HTR-8/SVneo (cell line): ENCODE measurements at places on chromosomes 1 and 21.

GRCh38 chr1:76073481-76073880, 1.1 kb upstream of the ST6GALNAC3 start:
- no peak for DNase-seq

GRCh38 chr21:43744725-43745124, 25.8 kb downstream of the PDXK start:
- DNase-seq = no peak

DNA sequence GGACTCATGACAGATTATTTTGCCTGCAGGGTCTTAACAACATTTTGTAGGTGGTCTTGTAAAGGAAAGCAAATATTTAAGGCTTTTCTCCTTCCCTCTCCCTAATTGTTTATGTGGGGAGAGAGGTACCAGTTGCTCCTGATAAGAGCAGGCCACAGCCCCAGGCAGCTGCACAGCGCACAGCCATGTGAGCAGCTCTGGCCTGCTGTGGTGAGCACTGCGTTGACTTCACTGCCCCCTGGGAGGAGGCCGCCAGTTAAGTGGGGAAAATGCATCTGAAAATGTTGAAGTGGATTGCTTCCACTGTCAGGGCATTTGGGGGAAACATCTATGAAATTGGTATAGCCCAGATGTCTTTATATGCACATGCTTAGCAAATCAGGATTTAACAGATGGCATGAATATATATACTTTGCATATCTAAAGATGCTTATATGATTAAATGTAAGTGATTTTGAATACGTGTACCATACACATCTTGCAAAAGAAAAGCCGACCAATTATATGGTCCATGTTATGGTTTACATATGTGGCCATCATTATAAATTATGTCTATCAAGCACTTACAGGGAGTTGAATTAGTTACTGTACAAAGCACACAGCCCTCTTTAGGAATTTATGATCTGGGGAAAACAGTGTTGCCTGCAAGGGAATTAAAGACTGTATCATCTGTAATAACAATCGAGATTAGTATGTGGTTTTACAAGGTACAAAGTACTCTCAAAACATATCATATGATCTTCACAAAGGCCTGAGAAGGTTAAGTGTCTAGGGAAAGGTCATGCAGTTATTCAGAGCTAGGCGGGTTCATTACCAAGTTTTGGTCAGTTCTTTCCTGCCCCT, 132.1 kb downstream of the RHOU start:
- DNase-seq = no peak

DNA sequence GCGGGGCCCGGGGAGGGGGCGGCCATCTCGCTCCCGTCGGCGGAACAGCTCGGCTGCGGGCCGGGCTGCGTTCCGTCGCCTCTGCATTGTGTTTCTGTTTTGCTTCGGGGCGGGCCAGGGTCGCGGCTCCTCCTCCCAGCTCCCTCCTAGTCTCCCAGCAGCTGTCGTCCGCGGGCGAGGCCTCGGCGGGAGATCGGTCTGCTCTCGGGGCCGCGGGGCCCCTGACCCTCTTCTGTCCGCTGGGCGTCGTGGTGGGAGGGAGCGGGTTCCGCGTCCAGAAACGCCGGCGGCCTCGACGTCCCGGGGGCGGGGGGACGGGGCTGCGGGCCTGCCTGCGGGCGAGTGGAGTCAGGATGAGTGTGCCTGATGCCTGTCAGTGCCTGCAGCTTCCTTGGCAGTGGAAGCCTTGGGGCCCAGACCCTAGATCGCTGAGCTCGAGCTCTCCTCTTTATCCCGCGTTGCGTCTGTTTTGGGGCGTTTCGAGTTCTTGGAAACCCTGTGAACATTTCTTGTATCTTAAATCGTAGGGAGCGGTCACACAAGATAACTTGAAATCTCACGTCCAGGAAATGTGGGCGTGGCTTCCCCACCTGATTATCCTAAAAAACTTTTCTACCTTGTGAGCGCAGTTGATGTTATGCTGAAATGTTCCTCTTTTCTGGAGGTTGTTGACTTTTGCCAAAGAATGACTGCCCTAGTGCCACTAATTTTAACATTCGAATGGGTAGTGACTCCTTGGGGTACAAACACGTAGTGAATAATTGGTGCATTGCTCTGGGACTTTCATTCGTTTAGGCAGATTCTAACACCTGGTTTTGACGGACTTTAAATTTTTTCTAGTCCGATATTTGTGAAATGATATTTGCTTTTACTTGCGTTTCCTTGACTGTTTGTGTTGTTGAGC, 676 bp downstream of the MORC3 start:
- peak; percentile 51 for DNase-seq

GRCh38 chr1:43540653-43541071, 10.0 kb downstream of the PTPRF start:
- DNase-seq = no peak

GRCh38 chr1:167483790-167484189, 34.5 kb downstream of the CD247 start:
- DNase-seq = no peak

DNA sequence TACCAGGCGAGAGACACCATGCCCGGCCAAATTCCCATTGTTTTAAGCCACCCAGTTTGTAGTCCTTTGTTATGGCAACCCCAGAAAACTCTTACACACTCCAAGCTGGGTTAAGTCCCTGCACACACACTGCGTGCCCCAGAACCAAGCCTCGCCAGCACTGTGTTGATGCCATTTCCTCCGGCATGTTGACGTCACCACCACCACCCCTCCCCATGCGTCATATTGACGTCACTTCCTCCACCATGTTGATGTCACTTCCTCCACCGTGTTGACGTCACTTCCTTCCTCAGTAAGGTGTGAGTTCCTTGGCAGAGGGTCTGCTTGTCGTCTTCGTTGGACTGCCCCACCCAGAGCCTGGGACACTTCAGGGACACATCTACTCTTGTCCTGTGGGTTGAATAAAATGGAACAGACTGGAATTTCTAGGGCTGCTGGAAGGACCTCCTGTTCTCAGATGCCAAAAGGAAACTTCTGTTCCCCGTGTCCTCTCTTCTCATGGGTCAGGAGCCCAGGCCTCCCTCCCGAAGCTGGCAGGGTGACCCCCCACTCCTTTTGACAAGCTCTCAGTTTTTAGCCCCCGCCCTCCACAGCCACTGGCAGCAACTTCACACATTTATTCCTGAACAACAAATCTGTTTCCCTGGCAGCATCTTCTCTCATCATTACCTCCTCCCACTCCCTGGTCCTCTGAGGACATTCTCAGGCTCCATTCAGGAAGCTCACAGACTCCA, 643.3 kb downstream of the NPHP4 start:
- DNase-seq = no peak

DNA sequence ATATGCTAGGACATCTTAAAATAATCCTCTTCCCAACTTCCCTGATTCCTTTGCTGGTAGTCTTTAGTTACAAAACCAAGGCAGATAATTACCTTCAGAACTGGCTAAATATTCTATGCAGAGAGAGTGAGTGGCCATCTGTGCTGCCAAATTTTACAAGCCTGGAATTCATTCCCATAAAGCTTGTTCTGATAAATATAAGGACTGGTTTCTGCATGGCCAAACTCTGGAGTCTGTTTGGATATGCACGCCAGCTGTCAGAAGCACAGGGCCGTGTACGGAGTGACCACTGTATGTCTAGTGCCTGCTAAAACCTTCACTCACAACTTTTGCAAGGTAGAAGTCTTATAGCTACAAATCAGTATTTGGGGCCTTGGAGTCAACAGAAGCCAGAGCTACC, 66.5 kb upstream of the RAVER2 start:
- no peak for DNase-seq

GRCh38 chr1:37704966-37705365, 12.7 kb downstream of the CDCA8 start:
- no peak for DNase-seq

DNA sequence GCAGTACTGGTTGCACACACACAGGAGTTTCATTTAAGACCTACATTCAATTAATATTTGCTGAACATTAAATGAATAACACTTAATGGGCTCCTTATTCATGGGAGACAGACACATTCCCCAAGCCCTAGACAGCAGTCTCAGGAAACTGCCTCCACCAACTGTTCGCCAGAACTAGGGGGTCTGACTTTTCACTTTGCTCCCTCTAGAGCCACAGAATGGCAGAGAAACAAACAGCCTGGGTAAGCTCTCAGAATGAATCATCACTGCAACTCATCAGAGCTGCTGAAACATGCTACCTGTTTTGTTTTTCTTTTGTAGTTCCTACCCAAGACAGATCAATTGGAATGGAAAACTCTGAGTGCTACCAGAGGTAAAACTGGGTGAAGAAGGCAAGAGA, 31.7 kb downstream of the ELK4 start:
- no peak for DNase-seq

GRCh38 chr1:82792151-82792550, 991.4 kb downstream of the ADGRL2 start:
- no peak for DNase-seq

- DNase-seq = no peak
Measured at GRCh38 chr21:46065914-46066551, 31.9 kb upstream of the COL6A2 start.

DNA sequence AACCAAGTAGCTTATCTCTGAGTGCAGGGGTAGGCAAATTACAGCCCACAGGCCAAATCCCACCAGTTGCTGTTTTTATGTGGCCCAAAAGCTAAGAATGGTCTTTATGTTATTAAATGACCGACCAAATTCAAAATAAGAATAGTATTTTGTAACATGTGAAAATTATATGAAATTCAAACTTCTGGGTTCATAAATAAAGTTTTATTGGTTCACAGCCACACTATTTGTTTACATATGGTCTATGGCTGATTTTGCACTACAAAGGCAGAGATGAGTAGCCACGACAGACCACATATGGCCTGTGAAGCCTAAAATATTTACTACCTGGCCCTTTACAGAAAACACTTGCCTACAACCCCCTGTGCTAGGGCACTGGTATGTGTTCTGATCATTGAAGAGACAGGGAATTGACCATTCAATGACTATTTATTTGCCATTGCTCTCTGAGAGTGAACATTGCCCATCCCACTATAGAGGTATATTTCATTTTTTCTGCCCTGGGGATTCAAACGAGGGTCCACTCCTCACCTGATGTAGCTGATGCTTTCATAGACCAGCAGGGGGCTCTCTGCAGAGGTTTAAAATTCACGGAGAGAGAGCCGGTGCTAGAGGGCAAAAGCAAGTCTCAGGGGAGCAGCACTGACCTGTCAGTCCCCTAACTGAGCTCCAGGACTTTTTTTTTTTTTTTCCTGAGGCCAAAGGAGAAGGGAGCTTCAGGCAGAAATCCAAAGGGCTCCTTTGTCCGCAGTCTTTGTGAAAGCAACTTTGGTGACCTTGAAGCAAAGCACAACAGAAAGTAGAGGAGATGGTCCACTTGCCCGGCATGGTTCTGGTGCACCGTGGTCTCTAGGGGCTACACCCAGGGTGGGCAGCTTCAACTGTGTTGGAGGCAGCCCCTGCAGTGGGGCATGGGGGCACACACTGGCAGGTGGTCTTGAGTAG, 7.3 kb upstream of the GNL2 start:
- peak; percentile 35 for DNase-seq

DNA sequence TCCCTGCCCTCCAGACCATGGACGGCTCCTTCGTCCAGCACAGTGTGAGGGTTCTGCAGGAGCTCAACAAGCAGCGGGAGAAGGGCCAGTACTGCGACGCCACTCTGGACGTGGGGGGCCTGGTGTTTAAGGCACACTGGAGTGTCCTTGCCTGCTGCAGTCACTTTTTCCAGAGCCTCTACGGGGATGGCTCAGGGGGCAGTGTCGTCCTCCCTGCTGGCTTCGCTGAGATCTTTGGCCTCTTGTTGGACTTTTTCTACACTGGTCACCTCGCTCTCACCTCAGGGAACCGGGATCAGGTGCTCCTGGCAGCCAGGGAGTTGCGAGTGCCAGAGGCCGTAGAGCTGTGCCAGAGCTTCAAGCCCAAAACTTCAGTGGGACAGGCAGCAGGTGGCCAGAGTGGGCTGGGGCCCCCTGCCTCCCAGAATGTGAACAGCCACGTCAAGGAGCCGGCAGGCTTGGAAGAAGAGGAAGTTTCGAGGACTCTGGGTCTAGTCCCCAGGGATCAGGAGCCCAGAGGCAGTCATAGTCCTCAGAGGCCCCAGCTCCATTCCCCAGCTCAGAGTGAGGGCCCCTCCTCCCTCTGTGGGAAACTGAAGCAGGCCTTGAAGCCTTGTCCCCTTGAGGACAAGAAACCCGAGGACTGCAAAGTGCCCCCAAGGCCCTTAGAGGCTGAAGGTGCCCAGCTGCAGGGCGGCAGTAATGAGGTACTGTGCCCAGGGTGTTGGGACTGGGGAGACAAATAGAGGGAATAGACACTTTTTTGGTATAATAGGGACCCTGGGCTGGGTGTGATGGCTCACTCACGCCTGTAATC, 1.0 kb downstream of the ZBTB48 start:
- DNase-seq = no peak

GRCh38 chr1:163709636-163710035, 387.9 kb downstream of the NUF2 start:
- DNase-seq = no peak

GRCh38 chr1:91057784-91058183, 35.9 kb upstream of the ZNF644 start:
- no peak for DNase-seq

- no peak for DNase-seq
Measured at GRCh38 chr1:172991674-172992400, 58.9 kb downstream of the TNFSF18 start.

GRCh38 chr1:229480495-229480894, 27.6 kb downstream of the NUP133 start:
- DNase-seq = no peak
